H9 (cell line): ENCODE measurements at places on chromosomes 1 and 21.
A peak's percentile ranks its signal among the peaks of the same experiment; 100 is the strongest.

DNA sequence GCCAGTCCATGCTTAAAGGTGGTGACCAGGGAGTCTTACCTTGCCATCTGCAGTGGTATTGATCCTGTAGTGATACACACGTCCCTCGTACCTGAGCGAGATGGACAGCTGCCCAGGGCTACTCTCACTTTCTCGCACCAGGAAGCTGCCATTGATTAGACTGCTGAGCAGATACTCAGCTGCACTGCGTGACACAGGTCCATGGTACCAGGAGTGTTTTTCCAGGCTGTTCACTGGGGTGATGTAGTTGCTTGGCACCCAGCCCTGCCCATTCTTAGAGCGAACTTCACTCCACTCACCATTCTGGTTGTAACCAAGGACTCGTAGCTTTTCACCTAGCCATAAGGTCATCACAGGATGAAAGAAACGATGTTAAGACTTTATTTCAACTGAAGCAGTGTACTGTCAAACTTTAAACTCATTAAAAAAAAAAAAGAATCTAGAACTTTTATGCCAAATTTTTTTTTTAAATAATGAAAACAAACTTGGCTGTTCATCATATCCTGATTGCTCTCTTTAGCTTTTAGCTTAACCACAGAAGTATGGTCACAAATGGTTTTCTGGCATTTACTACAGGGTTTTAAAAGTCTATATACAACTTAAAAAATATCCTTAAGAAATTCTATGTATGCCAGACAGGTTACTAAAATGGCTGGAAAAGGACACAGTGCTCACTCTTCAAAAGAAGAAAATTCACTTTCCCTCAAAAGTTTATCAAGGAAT lies 44.6 kb downstream of the TOR3A start:
- no peak for DNase-seq

GRCh38 chr1:44903011-44903680 lies 60.1 kb upstream of the PTCH2 start:
- DNase-seq = no peak

- DNase-seq = no peak
Observed at GRCh38 chr1:151774256-151774922, 11.1 kb upstream of the MRPL9 start.

DNA sequence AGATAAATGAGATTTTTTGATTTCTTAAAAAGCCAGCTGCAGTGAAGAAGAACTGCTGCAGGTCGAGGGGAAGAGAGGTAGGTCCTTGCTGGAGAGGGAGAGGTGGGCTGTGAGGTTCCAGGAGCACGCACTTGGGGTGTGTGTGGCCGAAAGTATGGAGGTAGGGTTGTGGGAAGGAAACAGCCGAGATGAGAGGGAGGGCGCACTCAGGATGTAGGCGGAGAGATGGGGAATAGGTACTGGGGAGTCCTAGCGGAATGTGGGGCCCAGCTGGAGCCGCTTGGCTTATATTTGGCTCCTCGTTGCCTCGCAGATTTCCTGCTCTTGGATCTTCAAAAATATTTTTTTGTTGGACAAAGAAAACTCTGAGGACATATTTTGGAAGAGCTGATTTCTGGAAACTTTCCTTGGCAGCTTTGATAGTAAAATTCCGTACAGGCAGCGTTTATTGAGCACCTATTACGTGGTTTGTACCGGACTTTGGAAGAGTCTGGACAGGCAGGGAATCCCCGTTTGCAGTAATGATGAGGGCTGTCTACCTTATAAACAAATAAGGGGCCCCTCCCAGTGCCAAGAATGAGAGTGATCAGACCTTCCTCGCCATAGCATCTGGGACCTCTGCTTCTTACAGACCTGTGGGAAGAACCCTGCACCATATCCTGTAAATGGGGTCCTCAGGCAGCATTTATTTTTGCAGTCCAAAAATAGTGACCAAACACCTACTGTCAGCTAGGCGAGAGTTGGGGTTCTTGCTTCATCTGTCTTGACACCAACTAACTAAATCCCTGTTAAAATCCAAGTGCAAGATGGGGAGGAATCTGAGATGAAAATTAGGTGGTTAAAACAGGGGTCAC lies 1.5 kb downstream of the LRRC8D start:
- peak; percentile 41 for DNase-seq

DNA sequence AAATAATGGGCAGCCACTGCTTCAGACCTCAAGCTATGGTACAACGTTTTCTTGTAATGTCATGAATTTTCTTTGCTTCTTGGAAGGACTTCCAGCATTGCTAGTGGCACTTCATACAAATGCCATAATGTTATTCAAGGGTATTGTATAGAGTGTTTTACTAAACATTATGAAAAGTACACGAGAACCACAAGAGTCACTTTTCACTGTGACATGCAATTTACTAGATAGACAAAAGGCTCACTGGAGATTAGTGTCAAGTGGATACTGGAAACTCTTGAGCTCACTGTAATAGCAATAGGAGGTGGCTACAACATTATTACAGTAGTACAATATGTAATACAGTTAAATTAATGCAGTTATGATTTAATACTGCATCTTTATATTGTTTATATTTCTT lies 5.3 kb upstream of the OLFM3 start:
- no peak for DNase-seq

- DNase-seq = no peak
Observed at GRCh38 chr1:12180315-12180714, 13.5 kb downstream of the TNFRSF1B start.

GRCh38 chr1:246261639-246262038 lies 245.4 kb downstream of the SMYD3 start:
- DNase-seq = no peak

- DNase-seq = no peak
Observed at GRCh38 chr1:153336650-153337049, 12.0 kb downstream of the PGLYRP4 start.

DNA sequence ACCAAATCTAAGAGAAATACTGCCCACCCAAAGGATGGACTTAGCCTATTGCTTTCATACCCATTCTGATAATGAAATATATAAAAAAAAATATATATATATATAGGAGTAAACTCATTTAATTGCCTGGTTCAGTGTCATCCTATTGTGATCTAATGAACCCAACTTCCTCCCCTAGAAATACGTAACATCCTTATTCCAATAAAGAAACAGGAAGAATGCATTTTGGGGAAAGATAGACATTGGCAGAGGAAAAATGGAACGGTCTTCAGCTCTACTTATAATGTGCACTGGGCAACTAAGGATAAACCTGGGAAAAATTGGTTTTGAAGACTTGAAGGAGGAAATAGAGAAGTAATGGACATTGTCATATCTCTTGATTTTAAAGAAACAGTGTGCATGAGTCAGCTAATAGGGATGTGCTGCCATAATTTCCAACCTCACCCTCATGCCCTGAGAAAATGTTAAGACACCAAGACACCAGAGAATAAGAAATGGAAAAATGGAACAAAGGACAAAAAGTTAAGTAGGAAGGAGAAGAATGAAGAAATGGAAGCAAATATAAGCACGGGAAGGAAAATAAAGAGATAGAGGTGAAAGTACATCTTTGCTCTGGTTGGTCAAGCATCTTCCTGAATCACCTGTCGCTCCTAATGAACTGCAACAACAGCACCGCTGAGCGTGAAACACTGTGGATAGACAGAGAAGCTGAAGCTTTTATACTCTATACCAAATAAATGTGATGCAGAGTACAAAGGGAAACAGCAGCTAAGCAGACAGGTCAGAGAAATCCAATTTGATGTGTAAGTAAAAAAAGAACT lies 5.4 kb downstream of the UBR4 start:
- no peak for DNase-seq

DNA sequence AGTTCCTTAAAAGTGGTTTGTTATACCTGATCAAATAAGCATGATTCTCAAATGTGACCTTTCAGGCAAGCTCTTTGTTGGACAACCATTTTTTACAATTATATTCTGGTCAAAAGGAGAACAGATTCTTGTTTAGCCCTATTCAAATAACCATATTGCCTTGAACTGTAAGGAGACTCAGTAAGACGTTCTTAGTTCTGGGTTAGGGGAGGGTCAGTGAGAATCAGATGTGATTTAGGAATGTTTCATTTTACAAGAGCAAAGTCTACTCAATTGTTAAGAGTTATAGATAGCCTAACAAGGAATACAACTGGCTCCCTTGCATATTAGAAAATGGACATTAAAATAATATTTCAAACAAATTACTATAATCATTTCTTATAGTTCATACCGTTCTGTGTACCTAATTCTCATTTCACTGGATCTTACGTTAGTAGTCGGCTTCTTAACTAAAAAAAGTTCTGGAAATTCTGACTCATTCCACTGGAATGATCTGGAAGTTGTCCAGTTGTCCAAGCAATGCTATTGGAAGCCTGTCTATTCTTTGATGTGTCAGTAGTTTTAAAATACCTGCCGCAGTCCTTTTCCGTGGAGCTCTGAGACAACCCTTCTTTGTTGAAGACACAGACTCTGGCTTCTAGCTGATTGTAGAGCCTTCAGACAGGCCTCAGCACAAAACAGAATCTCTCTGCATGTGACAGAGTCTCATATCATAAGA lies 88.8 kb downstream of the MAST2 start:
- DNase-seq = no peak

DNA sequence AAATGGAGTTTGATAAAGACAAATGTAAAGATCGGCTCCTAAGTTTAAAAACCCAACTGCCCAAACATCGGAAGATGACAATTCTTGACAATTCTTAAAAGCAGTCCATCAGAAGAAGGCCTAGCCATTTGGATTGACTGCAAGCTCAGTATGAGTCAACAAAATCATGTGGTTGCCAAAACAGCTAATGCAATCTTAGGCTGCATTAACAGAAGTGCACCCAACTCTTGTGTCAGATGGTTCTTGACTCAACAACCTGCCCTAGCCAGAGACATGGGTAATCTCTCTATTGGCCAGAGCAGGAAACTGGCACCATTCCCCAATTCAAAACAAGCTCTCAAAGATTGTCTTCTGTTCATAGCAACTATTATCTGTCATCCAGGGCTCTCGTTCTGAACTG lies 9.9 kb upstream of the NCF2 start:
- no peak for DNase-seq

DNA sequence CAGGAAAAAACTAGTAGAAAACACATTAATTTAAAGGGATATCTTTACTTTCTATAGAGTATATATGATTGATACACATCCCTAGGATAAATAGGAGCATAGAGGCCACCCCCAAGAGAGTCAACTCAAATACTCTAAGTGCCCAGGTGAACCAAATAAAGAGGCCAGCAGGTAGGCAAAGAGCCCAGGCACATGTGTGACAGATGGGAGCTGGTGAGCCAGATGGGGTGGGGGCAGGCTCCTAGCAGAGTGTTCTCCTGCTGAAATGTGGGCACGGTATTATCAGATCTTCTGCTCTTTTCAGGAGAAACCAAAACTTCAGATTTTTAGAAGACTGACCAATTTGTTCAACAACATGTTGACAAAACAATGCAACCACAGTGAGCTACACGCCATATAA lies 333.4 kb upstream of the PKN2 start:
- no peak for DNase-seq

- DNase-seq = peak; percentile 65
Observed at GRCh38 chr1:218345673-218346390, 696 bp downstream of the TGFB2 start.

GRCh38 chr1:207081088-207081487 lies 7.6 kb upstream of the C4BPB start:
- no peak for DNase-seq

- no peak for DNase-seq
Observed at GRCh38 chr1:159187033-159187432, 15.6 kb downstream of the CADM3 start.

DNA sequence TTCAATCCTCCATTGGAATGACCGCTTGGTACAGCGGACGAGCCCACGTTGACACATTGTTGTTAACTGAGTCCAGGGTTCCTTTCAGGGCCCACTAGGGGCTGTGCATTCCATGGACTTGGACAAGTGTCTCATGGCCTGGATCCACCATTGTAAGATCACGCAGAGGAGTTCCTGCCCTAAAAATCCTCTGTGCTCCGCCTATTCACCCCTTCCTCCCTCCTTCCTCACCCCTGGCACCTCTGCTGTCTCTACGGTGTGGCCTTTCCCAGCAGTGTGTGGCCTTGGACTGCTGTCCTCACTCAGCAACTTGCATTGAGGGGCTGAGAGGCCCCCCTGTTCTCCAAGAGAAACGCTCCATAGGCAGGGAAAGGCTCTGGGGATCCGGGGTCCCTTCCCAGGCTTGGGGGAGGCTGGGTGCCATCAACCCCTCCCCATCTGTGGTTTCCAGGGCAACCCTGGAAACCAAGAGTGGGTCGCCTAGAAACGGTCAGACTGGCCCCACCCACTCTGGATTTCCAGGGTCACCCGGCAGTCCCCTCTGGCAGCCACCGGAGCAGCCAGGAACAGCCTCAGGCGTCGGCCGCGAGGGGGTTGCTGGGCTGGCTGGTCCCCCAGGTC lies 50.9 kb downstream of the MEGF6 start:
- no peak for DNase-seq

DNA sequence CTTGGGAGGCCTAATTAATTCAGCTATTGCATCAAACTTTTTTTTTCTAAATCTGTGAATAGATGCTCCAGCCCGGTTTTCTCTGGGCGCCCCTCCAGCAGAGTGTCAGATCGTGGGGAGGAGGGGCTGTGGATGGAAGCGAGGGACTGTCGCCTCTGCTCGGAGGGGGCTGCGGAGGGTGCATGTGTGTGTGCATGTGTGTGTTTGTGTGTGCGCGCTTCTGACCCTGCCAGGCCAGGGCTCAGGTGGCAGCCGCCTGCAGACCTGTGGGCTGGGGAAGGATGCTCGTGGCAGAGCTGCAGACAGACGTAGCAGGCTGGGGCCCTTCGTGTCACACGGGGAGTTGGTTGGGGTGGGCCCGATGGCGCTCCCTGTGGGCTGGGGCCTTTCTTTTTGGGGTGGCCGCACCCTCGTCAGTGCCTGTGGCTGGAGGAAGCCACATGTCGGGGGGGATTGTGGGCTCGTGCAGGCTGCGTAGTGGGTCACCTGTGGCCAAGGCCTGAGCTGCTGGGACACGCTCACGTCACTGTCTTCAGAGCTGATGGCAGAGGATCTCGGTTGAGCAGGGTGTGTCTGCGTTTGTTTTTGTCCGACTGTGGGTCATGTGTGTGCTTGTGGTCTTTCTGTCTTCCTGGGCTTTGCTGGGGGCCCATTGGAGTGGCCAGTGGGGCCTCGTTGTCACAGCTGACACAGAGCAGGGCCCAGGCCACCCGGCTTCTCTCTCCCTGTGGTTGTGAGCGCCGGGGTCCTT lies 2.8 kb downstream of the SKI start:
- DNase-seq = no peak

DNA sequence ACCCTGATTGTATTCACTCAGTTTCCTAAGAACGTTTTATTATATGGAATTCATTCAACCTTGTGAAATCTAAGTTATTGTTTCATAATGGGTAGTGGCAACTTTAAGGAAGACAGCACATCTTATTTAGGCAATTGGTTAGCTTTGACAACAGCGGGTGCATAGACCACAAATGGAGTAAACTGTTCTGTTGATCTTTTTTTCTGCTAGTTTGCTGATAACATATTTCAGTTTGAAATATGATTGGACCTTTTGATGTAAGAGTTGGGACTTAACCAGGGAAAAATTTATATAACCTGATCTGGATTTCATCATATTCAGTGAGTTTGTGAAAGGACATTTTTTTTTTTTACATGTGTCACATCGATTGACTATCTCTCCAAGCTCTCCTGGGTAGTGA lies 151.7 kb downstream of the HLX start:
- DNase-seq = no peak
